ENCODE measurements at places on chromosomes 2 and 18. TPM values are rescaled to one million over a fixed set of nuclear protein-coding genes. Genes with fewer than 3 reads are reported as not detected.

GRCh38 chr2:209872675-209873074 lies 101.0 kb downstream of the UNC80 start:
- no peak for DNase-seq

METAP1D gene
- 9.3 TPM for total RNA-seq

IL36G gene
- total RNA-seq: not detected

DNA sequence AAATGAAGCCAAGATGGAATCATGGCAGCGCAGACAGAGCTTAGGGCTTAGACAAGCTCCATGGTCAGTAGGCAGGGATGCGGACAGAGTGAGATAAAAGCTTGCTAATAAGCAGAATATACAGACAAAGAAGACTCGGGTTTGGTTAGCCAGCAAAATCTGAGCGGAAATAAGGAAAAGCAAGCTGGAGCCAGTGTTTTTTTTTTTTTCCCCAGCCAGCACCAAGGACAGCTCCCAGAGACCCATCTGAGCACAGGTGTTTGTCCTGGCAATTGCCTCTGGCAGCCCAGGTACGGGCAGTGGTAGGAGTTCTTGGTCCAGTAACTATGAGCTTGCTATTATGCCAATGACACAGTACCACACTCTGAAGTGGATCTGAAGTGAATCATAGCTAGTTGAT lies 187.6 kb downstream of the ADCYAP1 start:
- DNase-seq: no peak

ITPRIPL1 gene
- 3.2 TPM for total RNA-seq

DPYSL5 gene
- not detected for total RNA-seq

TMEM37 gene
- 1.3 TPM for total RNA-seq

IL1RN gene
- not detected for total RNA-seq

DNA sequence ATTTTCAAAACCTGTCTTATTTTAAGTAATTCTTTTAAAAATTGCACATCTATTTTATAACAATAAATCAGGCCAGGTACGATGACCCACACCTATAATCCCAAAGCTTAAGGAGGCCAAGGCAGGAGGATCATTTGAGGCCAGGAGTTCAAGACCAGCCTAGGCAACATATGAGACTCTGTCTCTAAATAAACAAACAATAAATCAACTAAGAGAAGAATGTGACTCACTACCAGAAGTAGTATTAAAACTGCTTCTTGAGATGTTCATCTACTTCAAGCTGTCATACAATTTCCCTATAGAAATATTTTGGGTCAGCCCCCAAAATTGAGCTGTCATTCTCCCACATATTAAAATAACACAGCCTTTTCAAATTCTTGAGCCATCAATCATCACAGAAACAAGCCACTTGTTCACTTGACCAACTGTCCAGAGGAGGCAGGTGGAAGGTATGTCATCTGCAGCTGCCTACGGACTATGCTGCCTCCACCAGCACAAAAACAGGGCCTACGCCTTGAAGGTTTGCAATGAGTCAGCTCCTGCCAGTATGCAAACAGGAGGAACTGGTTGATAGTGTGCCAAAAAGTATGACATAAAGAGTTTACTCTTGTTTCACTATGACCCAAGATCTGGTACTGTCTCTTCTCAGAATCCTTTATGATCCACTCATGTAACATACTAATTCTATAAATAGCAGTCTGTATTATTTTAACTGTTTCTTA lies 33.6 kb downstream of the KIDINS220 start:
- DNase-seq: peak; percentile 93

IL1F10 gene
- total RNA-seq: not detected

DNA sequence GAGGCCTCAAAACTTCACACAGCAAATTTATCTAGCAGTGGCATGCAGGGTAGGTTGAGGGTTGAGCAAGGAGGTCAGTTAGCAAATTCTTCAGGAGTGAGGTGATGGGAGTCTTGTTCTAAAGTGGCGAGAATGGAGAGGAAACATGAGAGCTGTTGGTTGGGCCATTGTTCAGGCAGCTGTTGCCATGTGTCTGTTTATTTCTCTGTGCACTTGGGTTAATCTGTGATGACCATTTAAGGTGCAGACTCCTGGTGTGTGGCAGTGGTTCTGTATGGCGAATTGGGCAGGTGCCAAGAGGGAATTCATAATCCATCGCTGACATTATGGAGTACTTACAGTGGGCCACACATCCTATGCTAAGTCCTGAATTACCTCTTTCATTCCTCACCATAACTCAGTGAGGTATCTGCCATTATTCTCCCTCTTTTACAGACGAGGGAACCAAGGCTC lies 30.4 kb downstream of the TMEM178A start:
- peak; percentile 92 for DNase-seq

GRCh38 chr18:76993573-76993972 lies 139.0 kb downstream of the MBP start:
- DNase-seq: no peak

DNA sequence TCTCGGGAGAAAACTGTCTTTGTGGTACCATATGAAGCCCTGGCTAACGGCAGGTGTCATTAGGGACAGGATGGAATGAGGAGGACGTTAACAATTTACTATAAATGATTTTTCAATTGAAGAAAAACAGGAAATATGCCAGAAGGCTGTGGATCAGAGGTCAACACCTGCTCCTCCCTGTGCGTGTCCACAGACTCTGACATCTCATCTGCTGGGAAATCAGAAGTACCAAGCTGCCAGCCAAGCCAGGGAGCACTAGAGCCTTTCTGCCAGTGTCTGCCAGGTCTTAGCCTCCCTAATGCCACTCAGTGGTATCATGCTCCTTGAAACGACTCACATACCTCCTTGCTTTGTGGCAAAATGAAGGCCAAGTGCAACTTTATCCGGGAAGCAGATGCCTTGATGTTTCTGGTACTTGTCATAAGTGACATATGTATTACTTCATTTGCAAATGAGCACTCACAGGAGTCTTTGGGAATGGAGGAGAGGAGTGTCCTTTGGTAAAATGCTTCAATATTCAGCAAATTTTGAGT lies 541.1 kb downstream of the SATB2 start:
- no peak for DNase-seq

KLHL29 gene
- 14.7 TPM for total RNA-seq

- no peak for DNase-seq
These were observed 97.2 kb downstream of the KLHL29 start for GRCh38 chr2:23482188-23482587.

OTOS gene
- not detected for total RNA-seq

- DNase-seq: no peak
These were observed 457.3 kb downstream of the ADCYAP1 start for GRCh38 chr18:1361936-1362335.

DNA sequence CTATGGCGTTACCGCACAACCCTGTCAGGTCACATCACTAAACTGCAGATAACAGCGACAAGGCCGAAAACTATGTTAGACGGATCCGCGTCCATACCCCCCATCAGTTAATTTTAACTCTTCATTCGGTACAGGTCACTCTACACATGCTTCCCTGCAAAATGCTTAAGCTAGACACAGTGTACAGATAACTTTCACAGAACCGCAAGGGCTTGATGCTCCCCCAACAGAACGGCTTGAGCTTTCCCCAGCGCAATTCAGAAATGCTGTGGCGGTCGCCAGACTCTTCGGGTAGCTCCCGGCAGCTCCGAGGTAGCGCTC lies 283 bp upstream of the RBBP8 start:
- no peak for DNase-seq

GRCh38 chr2:136534811-136535210 lies 230.5 kb upstream of the THSD7B start:
- DNase-seq: no peak

- DNase-seq: no peak
These were observed 1.4 kb downstream of the SNORC start for GRCh38 chr2:232871418-232871834.

- DNase-seq: no peak
These were observed 125.9 kb downstream of the MAIP1 start for GRCh38 chr2:200081236-200081635.

DNA sequence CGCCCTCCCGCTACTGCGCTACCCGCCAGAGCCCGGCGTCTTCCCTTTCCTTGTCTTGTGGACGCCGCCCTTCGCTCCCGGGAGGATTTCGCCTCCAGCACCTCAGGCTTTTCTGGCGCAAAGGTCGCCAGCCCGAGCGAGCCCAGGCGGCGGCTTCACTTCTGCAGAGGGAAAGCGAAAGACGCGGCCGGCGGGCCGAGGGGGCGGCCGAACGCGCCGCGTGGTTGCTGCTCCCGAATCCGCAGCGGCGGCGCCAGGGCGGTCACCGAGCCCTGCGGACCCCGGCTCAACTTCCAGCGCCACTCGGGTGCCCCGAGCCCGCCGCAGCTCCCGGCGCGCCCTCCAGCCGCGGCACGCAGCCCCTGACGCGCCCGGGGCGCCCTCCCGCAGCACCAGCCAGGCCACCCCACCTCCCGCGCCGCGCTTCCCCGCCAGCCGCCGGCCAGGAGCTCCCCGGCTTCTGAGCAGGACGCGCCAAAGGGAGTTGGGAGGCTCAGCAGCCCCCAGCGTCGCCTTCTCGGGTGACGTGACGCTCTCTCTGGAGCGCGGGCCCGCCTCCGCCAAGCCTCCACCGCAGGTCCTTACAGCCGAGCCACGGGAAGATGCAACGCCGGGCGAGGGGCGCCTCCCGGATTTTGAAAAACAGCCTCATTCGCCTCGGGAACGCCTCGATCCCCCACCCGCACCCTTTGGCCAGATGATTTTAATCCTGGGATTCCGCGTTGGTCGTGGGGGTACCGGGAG lies 84.9 kb upstream of the EPB41L3 start:
- peak; percentile 5 for DNase-seq

- DNase-seq: no peak
These were observed 124.8 kb downstream of the DTNB start for GRCh38 chr2:25548601-25549000.

- DNase-seq: peak; percentile 4
These were observed 13.2 kb upstream of the FHOD3 start for GRCh38 chr18:36284268-36284667.

ARHGAP28 gene
- total RNA-seq: 6.0 TPM

- DNase-seq: no peak
These were observed 41.7 kb downstream of the ST3GAL5 start for GRCh38 chr2:85847051-85847588.

DNA sequence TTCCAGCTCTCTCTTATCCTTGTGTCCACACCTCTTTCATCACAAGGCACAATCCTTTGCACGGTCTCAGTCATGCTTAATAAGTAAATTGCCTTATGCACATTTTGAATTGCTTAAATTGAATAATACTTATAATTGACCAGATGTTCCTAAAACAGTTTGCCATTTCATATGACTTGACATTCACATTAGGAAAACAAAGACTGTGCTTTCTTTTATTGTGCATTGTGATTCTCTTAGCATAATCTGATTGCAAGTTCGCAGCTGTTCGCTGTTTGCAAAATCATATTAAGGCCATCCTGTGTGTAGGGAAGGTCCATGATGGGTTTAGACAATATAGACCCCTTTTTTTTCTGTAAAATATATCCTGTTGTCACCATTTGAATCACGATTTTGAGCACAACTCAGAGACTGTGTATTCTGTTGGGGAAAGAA lies 75.6 kb downstream of the RNF144A start:
- no peak for DNase-seq

- no peak for DNase-seq
These were observed 35.3 kb downstream of the SLC66A2 start for GRCh38 chr18:79916128-79916494.

TRIM43 gene
- not detected for total RNA-seq

LIMS3 gene
- total RNA-seq: 14.2 TPM

DNA sequence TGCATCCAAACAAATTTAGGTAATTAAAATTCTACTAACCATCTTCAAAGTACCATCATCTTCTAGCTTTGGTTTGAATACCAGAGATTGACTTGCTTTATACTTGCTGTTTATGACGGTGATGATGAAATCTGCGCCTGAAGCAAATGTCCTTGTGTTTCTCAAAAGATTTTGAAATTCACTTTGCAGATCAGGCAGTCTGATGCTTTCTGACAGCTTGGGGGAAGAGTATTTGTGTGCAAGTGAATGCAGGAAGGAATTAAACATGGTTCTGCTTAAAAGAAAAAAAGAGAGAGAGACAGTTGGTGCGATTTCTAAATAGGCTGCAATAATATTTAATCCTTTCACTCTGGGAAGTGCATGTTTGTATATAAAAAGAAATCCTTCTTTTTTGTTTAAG lies 29.6 kb downstream of the CSRNP3 start:
- peak; percentile 41 for DNase-seq

DNA sequence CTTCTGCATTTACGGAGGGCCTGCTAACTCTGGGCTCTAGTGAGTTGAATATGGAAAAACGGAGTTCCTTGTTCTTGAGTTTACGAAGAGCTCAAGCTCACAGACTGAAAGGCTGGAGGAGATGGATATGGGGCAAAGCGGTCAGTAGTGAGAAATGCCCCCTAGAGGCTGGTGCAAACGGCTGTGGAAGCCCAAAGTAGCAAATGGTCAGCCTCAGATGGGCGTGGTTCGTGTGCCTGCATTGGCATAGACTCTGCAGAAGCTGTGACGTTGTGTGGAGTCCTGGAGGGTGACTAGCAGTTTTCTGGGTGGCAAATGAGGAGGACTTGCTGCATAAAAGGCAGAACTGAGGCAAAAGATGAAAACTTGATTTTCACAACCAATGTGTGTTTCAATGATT lies 93.6 kb upstream of the TWIST2 start:
- no peak for DNase-seq

- DNase-seq: no peak
These were observed 89.6 kb upstream of the KCTD1 start for GRCh38 chr18:26637983-26638382.

DNA sequence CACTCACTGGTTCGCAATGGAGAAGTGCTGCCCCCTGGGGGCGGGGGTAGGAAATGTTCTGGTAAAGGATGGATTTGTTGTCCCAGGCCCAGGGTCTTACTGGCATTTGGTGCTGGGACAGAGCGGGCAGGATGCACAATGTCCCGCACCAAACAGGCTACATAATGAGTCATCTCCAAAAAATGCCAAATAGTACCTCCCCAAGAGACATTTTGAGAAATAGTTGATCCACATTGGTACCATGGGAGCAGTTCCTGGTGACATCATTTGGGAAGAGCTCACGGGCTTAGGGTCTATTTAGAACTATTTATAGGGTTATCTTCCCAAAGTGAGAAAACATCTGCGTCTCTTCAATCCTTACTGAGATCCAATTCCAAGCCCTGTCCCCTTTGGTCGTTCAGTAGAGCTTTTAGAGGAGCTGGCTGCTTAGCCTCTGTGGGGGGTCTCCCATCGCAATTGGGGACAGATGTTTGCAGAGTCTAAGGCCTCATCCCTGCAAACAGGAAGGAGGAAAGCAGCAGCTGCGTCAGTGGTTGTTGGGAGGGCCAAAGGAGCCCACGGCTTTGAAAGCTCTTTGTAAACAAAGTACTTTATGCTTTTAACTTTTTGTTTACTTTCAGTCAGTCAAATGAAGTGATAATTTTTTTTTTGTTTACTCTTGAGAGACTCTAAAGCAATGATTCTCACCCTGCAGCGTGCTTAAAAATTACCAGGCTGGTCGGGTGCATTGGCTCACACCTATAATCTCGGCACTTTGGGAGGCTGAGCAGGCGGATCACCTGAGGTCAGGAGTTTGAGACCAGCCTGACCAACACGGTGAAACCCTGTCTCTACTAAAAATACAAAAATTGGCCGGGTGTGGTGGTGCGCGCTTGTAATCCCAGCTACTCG lies 49.3 kb downstream of the GREB1 start:
- peak; percentile 83 for DNase-seq

- no peak for DNase-seq
These were observed 137.8 kb downstream of the PRKCE start for GRCh38 chr2:45789317-45789716.

Data from fibroblast of villous mesenchyme (primary cell).